ENCODE measurements at places on chromosomes 5 and 9.

GRCh38 chr5:179127136-179128040 lies 67.2 kb downstream of the ZNF354C start:
- no peak for DNase-seq

GRCh38 chr9:133666845-133667244 lies 30.7 kb downstream of the DBH start:
- DNase-seq: no peak

- no peak for DNase-seq
These were observed 317.6 kb downstream of the FBXL17 start for GRCh38 chr5:108064302-108064701.

DNA sequence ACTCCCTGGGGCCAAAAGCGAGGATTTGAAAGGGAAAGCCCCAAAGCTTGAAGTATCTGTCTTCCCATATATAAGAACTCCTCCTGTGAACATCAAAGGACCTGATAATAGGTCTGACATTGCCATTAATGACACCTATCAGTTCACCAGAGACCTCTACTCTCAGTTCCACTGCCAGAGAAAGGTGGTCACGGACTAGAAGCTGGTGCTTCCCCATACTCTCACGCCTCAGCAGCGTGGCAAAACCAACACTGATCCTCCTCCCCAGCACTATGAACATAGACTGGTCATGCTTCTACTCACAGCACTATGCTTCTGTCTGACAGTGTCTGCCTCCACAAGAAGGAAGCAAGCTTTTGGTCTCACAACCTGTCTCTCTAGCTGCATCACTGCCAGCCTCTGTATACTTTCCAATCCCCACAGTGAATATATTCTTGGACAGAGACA lies 37.9 kb downstream of the NRG2 start:
- DNase-seq: no peak

GRCh38 chr5:142611154-142611553 lies 74.7 kb downstream of the FGF1 start:
- no peak for DNase-seq

- DNase-seq: no peak
These were observed 101.2 kb downstream of the PCSK1 start for GRCh38 chr5:96331681-96332361.

DNA sequence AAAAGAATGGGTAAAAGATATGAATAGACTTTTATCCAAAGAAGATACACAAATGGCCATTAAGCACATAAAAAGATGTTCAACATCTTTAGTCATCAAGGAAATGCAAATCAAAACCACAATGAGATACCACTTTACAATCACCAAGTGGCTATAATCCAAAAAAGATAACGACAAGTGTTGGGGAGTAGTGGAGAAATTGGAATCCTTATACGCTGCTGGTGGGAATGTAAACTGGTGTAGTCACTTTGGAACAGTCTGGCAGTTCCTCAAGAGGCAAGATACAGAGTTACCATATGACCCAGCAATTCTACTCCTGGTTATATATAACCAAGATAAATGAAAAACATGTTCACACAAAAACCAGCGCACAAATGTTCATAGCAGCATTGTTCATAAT lies 234.9 kb downstream of the SPATA31D1 start:
- no peak for DNase-seq
